ENCODE measurements at places on chromosomes 4 and X. TPM values are rescaled to one million over a fixed set of nuclear protein-coding genes. Genes with fewer than 3 reads are reported as not detected.

- DNase-seq = no peak
These were observed 48.9 kb downstream of the FNIP2 start for GRCh38 chr4:158817562-158818296.

DNA sequence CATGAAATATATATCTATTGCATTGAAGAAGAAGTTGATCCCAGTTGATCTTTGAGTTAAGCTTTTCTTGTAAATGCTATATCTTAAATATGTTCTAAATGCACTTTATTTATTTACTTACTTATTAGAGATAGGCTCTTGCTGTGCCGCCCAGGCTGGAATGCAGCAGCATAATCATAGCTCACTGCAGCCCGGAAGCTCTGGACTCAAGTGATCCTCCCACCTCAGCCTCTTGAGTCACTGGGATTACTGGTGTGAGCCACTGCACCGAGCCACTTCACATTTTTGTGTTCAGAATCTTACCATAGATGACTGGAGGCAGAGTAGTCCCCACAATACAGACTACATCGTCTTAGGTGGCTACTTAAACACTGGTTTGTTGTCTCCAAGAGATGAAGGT lies 324.3 kb upstream of the SLIT2 start:
- no peak for DNase-seq

DNA sequence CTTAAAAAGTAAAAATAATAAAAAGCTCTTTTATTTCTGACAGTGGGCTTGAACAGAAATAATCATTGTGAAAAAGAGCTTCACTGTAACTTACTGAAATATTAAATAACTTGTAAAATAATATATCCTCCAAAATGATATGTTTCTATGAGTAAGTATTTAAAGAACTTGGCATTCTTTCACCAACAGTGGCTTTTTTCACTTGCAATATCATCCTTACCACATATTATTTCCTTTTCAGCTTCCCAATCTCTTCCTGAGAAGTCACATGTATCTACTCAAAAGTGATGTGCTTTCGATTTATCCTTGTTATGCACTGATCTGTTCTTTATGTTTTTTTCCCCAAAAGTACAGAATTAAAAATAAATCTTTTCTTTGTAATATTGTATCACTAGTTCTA lies 2.2 kb upstream of the PCDH18 start:
- DNase-seq = no peak

- no peak for DNase-seq
These were observed 23.7 kb upstream of the UNC5C start for GRCh38 chr4:95572304-95572991.

- DNase-seq = no peak
These were observed 3.3 kb upstream of the SORCS2 start for GRCh38 chr4:7189066-7189465.

Gene GLRA2
- total RNA-seq = not detected

Gene ETDB
- total RNA-seq = not detected

Measured in ascending aorta (tissue), 2 donors.